ENCODE measurements at places on chromosomes 7 and 10.

DNA sequence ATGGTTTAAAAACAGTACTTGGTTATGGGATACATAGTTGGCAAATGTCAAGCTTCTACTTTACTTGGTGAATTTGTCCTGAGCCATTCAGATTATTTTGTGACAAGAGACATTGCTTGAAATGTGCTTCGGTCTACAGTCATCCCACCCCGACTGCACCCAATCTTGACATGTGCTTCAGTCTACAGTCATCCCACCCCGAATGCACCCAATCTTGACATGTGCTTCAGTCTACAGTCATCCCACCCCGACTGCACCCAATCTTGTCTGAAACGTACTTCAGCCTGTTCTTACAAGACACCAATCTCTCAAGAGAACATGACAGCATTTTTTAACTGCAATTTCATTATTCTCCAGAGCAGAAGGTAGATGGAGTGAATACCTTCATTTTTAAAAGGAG lies 47.8 kb downstream of the PRKCQ start:
- no peak for DNase-seq

GRCh38 chr7:23256731-23257130 lies 10.2 kb downstream of the GPNMB start:
- DNase-seq = no peak

DNA sequence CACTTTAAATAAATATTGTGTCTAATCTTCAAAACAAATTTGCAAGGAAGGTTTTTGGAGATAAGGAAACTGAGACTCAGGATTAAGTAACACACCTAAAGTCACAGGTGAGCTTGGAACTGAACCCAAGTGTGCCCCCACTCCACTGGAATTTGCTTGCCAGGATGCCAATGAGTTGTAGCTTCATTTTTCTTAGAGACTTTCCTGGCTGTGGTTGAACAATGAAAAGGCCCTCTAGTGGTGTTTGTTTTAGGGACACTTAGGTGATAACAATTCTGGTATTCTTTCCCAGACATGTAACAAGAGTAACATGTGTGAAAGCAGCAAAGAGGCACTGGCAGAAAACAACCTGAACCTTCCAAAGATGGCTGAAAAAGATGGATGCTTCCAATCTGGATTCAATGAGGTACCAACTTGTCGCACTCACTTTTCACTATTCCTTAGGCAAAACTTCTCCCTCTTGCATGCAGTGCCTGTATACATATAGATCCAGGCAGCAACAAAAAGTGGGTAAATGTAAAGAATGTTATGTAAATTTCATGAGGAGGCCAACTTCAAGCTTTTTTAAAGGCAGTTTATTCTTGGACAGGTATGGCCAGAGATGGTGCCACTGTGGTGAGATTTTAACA lies 1.5 kb downstream of the IL6 start:
- peak; percentile 46 for DNase-seq

DNA sequence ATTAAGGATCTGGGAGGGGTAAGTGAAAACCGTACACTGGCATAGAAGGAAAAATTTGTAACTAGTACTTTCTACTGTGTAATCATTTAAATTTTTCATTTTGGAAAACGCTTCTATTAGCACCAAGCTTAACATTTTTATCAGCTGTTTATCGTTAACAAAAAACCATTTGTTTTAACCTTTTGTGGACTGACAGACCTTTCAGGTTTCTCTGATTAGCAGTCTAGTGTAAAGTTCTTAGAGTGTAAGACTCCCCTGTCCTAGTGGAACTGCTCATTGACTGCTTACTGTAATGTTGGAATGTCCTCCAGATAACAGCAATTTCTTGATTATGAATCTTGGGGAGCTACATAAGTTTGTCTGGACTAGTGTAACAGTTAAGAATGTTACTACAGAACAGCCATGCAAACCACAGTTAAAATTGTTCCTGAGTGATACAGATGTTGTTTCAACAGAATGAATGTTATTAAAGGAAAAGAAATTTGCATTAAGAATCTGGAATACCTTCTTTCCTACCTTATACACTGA lies 2.0 kb downstream of the DBF4 start:
- no peak for DNase-seq

- DNase-seq = no peak
Observed at GRCh38 chr10:14235566-14236195, 95.0 kb downstream of the FRMD4A start.

GRCh38 chr7:101134399-101134980 lies 7.6 kb downstream of the SERPINE1 start:
- peak; percentile 48 for DNase-seq

- no peak for DNase-seq
Observed at GRCh38 chr7:104007614-104008013, 18.2 kb upstream of the RELN start.

- DNase-seq = no peak
Observed at GRCh38 chr10:104033401-104033930, 52.2 kb downstream of the COL17A1 start.

DNA sequence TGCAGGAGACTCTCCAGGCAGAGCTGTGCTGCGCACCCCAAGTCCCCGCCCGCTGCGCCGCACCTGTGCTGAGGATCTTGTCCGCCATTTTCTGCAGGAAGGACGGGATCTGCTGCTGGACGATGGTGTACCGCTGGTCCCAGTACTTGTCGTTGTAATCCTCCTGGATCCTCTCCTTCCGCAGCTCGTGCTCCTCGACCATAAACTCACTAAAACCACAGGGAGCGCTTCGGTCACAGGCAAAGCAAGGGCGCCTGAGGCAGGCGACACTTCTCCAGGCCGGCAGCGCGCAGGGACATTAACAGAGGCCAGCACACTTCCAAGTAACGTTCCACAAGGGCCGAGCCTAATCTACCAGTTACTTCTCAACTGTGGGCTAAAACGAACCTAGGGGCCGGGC lies 13.1 kb upstream of the ADAM8 start:
- no peak for DNase-seq

DNA sequence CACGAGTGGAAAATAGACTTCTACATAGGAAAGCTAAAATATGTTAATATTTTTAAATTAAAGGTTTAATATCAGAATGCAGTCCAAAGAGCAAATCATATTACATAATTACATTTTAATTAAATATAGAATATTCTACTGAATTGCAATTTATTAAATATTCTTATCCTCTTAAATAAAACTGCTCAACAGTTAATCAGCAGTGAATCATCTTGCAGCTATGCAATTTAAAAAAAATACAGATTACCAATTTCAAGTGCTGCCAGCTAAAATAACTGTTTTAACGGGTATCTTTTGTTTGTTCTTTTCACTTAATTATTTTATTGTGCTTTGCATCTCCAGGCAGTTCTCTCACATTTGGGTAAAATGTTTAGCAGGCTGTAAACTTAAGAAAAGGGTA lies 82.2 kb downstream of the ZNRF2 start:
- no peak for DNase-seq

- no peak for DNase-seq
Observed at GRCh38 chr10:29112827-29113615, 175.8 kb upstream of the LYZL1 start.

- DNase-seq = peak; percentile 77
Observed at GRCh38 chr7:30285536-30286284, 1.3 kb downstream of the ZNRF2 start.

- peak; percentile 88 for DNase-seq
Observed at GRCh38 chr7:22980422-22980821, 33.5 kb downstream of the HYCC1 start.

- DNase-seq = no peak
Observed at GRCh38 chr7:16205466-16205865, 215.9 kb downstream of the CRPPA start.

GRCh38 chr7:97004247-97005182 lies 838 bp upstream of the DLX6 start:
- DNase-seq = peak; percentile 85

GRCh38 chr10:79292026-79292766 lies 55.1 kb upstream of the PPIF start:
- DNase-seq = no peak

GRCh38 chr10:117250411-117250810 lies 9.5 kb downstream of the SLC18A2 start:
- no peak for DNase-seq

- no peak for DNase-seq
Observed at GRCh38 chr7:111743244-111743847, 181.1 kb upstream of the IMMP2L start.

DNA sequence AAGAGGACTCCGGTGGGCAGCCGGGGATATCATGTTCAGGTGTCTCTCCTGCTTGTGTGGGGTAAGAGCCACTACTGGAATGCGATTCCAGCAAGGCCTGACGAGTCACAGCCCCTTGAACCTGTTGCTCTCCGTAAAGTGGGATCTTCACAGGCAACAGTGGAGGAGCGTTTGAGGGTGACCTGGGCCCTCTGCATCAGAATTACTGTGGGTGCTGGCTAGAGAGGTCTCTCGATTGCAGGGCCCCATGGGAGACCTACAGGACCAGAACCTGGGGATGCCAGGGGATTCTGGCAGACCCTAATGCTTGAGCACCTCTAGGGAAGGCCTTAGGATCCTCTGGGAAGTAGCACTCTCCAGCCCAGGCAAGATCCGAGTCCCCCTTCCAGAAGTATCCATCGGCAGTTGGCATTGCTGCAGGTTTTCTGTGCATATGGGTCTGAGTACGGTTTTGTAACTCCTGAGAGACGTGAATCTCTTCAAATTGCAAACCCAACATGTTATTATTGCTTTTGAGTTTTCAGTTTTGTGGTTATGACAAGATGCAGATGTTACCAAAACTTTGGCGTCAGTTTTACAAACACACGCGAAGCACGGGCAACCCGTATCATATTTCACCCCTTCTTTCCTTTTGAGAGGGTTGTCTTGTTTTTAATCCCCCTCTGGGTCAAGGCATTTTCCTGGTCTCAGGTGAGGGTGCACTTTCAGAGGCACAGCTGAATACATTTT lies 4.6 kb downstream of the MGMT start:
- peak; percentile 46 for DNase-seq

- DNase-seq = peak; percentile 86
Observed at GRCh38 chr10:3887885-3888476, 103.0 kb upstream of the KLF6 start.

- DNase-seq = no peak
Observed at GRCh38 chr7:138167222-138167621, 91.0 kb downstream of the AKR1D1 start.

GRCh38 chr7:44225566-44226395 lies 25.0 kb downstream of the YKT6 start:
- DNase-seq = no peak

DNA sequence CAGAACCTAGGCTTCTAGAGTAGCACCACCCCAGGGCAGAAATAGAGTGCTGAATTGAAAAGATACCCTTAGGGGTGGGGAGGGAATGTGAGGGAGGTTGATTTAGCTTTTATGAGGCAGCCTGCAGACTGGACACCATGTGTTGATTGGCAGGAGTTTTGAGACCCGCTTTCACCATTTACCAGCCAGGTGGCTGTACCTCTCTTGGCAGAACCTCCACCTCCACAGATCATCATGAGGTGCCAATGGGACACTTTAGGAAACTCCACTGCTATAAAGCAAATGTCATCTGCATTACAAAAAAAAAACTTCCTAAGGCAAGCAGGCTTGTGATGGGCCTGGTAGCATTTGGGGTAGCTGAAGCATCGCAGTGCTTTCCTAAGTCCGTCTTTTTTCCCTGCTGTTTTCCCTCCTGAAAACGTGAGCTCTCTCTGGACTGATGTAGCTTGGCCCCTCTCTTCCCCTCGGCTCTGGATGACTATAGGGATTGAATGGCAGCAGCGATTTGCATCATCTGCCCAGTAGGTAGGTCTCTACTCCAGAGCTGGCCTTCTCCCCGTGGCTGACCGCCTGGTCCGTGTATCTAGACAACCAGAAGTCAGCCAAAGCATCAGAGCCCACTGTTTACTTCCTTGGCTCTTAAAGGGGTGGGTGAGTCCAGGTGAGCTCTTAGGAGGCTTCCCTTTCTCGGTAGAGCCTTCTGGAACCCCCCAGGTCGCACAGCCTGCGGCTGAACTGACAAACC lies 1.3 kb downstream of the PCBD1 start:
- DNase-seq = peak; percentile 51

GRCh38 chr7:50304911-50305582 lies 531 bp downstream of the IKZF1 start:
- DNase-seq = no peak

- DNase-seq = no peak
Observed at GRCh38 chr7:20299647-20300312, 30.9 kb upstream of the ITGB8 start.

GRCh38 chr7:78386520-78386919 lies 587.9 kb downstream of the PHTF2 start:
- no peak for DNase-seq

DNA sequence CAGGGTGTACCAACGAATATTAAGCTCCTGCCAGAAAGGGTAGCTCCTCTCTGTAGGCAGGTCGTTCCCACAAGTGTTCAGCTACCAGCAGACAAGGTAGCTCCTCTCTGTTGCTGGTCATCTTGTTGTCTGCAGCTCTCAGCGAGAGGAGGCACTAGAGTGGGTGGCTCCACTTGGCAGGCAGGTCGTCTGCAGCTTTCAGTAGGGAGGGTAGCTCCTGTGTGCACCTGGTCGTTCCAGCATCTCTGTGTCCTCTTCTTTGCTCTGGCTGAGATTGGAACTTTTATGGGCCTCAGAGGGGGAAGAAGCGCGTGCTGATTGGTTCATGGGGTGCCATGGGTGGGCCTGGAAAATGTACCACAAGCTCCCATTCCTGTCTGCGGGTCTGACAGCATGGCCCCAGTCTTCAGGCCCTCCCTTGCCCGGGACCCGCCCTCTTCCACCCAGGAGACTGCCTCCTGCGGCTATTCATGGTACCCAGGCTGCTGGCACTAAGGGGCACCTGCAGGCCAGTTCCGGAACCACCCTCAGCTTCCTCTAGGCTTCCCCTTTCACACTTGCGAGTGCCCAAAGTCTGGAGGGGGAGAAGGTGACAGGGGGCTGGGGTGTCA lies 63.9 kb upstream of the CACNA2D1 start:
- DNase-seq = no peak

DNA sequence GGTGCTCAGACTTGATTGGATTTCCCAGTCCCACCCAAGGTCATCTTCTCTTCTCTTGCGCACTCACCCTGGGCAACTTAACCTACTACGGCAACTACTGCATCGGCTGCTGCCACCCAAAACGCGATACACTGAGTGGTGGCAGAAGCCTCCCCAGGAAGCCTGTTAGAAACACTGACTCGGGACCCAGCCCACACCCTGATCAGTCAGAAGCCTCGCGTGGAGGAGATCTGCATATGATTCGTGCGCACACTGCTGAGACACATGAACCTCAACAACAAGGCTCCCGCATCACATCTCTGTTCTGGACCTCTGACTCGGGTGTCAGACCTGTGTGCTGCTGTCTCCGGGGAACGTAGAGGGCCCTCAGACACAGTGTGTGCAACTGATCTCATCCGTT lies 419.5 kb downstream of the PAXIP1 start:
- DNase-seq = no peak

GRCh38 chr7:96657347-96658021 lies 52.2 kb downstream of the SEM1 start:
- no peak for DNase-seq

DNA sequence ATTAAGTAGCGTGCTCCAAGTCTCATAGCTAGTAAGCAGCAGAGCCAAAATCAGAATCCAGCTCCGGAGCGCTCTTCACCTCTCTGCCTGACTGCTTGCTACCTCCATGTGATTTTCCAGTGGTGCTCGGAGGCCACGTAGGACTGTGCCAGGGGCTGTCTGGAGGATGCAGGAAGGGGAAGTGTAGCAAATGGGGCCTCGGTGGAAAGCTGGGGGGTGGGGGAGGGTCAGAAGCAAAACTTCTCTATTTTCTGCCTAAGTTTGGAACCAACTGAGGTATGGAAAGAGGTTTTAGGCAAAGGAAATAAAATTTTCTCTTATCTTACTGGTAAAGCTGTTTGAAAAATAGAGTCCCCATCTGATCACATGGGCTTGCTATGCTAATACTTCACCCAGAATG lies 108.7 kb downstream of the TBXAS1 start:
- DNase-seq = no peak

- DNase-seq = no peak
Observed at GRCh38 chr10:97564776-97565175, 7.8 kb upstream of the ANKRD2 start.

- no peak for DNase-seq
Observed at GRCh38 chr10:34374356-34375045, 440.6 kb downstream of the PARD3 start.
